LHCN-M2 (cell line): ENCODE measurements at places on chromosomes 7 and 10. TPM values are rescaled to one million over a fixed set of nuclear protein-coding genes. Genes with fewer than 3 reads are reported as not detected.

Gene HOGA1
- 0.51 and 1.0 TPM in 2 replicates for total RNA-seq

DNA sequence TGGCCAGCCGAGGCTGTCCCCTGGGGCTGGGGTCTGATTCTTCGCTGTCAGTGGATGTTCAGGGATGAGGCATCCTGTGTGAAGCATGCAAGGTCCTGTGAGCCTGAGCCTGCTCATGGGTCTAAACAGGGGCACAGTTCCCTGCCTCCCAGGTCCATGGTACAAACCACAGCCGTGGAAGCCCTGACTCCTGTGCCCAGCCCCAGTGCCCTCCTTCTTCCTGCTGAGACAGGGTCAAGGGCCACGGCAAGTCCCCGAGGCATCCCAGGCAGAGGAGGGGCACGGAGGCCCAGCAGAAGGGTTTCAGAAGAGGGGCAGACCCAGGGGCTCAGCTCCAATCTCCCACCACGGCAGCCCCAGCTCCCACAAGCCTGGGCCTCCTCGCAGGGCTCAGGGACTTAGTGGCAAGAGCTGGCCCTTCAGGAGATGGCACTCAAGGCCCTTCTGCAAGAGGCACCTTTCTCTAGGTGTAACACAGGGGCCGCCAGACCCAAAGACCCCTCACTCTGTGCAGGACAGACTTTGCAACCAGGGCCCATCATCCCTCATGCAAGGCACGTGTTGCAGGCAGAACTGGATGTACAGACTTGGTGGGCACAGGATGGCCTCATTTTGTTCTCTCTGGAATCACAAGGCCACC lies 248.8 kb downstream of the TCERG1L start:
- DNase-seq = no peak

DNA sequence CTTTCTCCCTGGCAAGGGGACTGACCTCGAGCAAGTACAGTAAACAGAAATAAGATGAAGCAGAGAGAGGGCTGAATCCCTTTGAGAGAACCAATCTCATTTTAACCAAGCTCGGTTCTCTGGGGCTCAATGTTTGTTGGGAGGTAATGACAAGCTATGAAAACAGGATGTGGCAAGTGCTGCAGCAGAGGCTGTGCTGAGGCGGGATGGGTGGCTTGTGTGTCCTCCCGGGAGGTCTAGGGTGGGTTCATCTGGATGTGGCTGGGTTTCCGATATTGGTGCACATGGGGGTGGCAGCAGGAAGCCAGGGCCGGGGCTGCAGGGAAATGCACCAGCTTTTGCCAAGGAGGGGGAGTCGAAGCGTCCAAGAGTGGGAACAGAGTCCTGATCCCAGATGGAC lies 84.5 kb downstream of the AOAH start:
- DNase-seq = no peak

Gene CHST12
- total RNA-seq = 9.6 and 11.4 TPM in 2 replicates

GRCh38 chr10:47152861-47153349 lies 147.1 kb upstream of the GDF10 start:
- no peak for DNase-seq

GRCh38 chr7:49623943-49624342 lies 149.5 kb upstream of the VWC2 start:
- no peak for DNase-seq

DNA sequence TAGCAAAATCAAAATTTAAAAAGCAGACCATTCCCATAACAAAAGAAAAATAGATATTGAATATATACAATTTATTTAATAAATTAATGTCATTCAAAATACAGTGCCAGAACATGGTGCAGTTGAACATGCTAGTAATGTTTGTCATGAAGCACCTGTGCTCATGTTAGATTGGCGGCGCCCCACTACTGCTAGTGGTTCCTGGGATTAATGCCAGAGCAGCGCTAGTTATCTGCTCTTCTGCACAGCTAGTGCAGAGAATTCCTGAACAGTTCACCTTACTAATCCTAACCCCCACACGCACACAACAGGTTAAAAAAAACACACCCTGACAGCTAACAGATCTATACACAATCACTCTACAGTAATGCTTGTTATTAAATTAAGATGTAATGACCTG lies 23.4 kb downstream of the KBTBD2 start:
- DNase-seq = no peak
